Bronchus fibroblast of lung (primary cell): ENCODE measurements at places on chromosomes 12 and 14. TPM values are rescaled to one million over a fixed set of nuclear protein-coding genes. Genes with fewer than 3 reads are reported as not detected.

Gene HCAR2
- total RNA-seq = not detected in 2 replicates

Gene RPGRIP1
- not detected in 2 replicates for total RNA-seq

Gene CD69
- not detected in 2 replicates for total RNA-seq

Gene STAC3
- 0.50 and 0.59 TPM in 2 replicates for total RNA-seq

Gene OR4E2
- total RNA-seq = not detected in 2 replicates

Gene TRIM9
- 0.15 and 0.17 TPM in 2 replicates for total RNA-seq

Gene RPS6KA5
- total RNA-seq = 0.89 and 1.3 TPM in 2 replicates
